Activated T-cell treated with anti-CD3 and anti-CD28 coated beads for 48 hours (primary cell): ENCODE measurements at places on chromosomes 5 and 9.

DNA sequence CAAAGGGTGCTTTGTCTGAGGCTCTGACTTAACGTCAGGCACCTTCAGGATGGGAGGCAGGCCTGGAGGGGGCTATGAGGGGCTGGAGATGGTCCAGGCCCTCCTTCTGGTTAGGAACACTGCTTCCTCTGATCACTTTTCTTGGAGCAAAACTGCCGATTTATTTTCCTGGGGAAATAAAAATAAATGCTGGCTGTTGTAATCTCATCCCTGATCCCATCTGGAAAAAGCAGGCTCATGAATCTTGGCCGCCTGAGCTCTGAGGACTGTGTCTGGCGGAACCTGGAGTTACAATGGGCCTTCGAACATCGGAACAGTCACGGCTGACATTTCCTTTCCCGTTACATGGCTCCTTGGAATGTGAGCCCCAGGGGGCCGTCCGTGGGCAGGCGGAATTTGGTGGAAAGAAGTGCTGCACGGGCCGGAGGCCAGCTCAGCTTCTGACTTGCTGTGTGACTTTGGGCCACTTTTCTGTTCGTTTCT is 157.8 kb downstream of the RGS3 start:
- DNase-seq: no peak

- no peak for DNase-seq
Measured at GRCh38 chr5:8730194-8730593, 815.7 kb downstream of the SEMA5A start.

DNA sequence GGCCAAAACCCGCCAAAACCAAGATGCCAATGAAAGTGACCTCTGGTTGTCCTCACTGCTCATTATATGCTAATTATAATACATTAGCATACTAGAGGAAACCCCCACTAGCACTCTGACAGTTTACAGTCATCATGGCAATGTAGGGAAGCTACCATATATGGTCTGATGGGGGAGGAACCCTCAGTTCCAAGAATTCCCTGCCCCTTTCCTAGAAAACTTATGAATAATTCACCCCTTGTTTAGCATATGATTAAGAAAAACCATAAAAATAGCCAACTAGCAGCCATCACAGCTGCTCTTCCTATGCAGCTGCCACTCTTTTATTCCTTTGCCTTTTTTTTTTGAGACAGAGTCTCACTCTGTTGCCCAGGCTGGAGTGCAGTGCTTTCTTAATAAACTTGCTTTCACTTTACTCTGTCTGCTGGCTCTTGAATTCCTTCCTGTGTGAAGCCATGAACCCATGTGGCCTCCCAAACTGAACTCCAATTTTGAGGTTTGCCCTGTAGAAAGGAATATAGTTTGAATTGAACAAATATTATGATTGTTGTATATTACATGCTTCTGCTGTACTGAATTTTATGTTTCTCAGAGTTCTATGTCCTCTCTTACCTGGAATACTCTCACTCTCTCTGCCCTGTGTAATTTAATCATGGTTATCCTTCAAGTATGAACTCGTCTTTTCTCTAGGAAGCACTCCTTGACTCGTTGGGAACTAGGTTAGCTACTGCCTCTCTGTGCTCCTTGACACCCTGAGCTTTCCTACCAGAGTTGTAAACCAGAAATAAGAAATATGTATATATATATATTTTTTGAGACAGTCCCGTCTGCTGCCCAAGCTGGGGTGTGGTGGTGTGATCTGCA is 59.8 kb downstream of the KIAA1958 start:
- no peak for DNase-seq

DNA sequence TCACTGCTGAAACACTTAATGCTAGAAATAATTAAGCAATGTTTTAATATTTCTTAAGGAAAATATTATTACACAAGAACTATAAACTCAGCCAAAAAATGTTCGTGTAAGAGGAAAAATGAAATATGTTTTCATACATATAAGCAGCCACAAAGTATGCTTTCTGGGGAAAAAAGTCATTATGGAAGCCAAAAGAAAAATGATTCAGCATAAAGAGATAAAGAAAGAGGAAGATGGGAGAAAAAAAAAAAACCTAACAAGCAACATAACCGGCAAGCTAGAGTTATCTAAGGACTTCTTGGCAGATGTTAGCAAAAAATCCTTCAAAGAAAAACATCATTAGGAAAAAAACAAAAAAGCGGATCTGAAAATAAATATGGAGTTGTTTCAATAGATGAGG is 179.1 kb downstream of the MUSK start:
- no peak for DNase-seq
